ENCODE measurements at places on chromosomes 6 and 20.

DNA sequence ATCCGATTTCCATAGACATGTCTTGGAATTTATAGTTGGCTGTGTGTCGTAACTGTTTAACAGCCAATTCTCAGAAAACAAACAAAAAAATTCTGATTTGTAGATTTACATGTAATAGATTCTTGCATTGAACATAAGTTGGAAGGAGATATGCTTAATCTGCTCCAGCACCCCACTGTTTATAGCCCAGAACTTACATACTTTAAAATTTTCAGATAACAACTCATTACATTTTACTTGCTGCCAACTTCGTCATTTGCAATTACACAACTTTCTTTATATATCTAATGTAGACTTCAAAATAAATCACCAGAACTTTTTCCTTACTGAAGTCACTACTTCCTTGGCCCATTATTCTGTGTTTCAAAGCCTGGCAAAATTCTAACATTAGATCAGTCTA, 472.3 kb upstream of the EYS start:
- DNase-seq, result no peak

GRCh38 chr6:113416170-113416569, 441.0 kb upstream of the MARCKS start:
- DNase-seq, result no peak

DNA sequence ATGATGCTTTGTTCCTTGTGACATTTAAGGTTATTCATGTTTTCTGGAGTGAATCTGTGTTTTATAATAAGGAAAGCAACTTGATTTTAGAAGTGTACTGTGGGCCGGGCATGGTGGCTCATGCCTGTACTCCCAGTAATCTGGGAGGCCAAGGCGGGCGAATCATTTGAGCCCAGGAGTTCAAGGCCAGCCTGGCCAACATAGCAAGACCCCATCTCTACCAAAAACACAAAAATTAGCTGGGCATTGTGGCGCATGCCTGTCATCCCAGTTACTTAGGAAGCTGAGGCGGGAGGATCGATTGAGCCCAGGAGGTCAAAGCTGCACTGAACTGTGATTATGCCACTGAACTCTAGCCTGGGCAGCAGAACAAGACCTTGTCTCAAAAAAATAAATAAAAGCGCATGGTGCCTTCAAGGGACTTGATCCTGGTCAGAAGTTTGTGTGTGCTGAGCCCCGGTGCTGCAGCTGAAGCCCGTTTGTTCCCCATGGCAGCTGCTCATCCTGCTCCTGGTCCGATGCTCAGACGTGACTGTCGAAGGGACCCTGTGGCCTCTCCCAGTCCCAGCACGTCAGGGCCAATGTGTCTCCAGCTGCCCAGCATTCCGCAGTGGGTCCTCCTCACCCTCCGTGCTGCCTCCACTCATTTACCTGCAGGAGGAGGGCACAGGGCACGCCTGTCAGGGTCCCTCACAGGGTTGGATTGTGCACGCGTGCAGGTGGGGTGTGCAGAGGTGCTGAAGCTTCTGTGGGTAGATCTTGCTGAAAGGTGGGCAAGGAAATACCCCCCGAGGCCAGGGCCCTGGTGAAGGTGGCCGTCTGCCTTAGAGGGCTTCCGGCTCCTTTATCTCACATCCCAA, 18.3 kb downstream of the ENTPD6 start:
- DNase-seq, result no peak

- no peak for DNase-seq
Observed at GRCh38 chr6:157762636-157763035, 60.4 kb upstream of the SNX9 start.

GRCh38 chr6:125789576-125790357, 993 bp upstream of the NCOA7 start:
- DNase-seq, result peak; percentile 33

- DNase-seq, result no peak
Observed at GRCh38 chr6:71349395-71349794, 60.8 kb downstream of the OGFRL1 start.

DNA sequence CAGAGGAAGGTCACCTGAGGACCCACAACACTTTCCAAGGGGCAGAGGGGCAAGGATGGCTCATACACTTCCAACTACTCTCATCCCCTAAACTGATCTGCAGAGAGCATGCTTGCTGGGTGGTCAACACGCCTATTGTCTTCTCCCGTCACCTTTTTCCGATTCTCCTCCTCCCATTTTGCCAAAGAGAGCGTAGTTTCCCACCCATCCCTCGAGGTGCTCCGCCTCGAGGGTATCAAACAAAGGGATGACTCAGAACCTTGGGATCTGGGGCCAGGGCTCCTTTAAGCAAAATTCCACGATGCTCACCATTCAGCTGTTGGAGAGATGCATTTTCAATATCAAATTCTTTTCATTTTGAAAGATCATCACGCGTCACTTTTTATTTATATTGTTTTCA, 507.5 kb upstream of the SULF2 start:
- no peak for DNase-seq

DNA sequence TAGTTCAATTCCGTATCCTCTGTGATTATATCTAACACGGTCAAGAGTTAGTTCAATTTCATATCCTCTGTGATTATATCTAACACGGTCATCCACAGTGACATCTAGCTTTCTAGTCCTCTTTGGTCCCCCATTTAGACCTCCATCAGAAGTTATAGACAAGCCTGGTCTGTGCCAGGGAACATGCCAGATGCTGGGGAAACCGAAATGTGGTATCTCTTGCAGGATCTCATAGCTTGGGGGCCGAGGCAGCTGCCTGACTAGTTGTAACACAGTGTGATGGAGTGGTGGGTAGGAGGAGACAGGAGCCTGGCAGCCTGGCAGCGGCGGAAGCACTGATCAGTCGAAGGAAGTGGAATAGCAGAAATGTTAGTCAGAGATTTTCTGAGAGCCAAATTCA, 13.8 kb upstream of the SMOC2 start:
- no peak for DNase-seq

DNA sequence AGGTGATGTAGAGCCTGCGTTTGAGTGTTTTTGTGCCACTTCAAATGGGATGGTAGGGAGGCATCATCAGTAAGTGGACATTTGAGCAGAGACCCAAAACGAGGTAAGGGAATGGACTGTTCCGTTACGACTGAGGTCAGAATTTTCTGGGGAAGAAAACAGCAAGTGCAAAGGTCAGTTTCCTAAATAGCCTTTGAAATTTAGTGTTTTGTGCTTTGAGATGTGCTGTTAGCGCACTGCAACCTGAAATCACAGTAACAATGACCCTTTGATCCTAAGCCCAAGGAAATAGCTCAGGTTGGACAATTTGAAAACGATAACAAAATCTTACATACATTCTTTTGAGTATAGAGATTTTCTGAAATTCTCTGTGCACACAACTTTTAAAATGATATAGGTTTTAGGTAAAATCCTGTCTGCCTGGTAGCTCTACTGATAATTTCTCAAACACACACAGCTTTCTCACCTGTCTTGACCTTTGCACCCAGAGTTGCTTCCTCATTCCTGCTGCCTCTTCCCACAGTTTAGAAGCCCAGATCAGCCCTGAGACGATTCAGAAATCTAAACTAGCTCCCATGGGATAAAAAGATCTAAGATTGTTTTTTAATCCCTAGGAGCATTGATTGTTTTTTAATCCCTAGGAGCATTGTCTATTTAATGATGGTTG, 22.1 kb downstream of the DCBLD1 start:
- no peak for DNase-seq

GRCh38 chr20:31666258-31667042, 28.7 kb downstream of the COX4I2 start:
- no peak for DNase-seq

GRCh38 chr20:37337208-37337991, 8.5 kb upstream of the SRC start:
- DNase-seq, result no peak

- DNase-seq, result no peak
Observed at GRCh38 chr6:17585766-17586490, 14.2 kb upstream of the FAM8A1 start.

- DNase-seq, result no peak
Observed at GRCh38 chr6:100775667-100776066, 105.5 kb downstream of the ASCC3 start.

- no peak for DNase-seq
Observed at GRCh38 chr6:63441266-63441956, 121.6 kb upstream of the LGSN start.

GRCh38 chr6:43302126-43302525, 4.1 kb downstream of the SLC22A7 start:
- DNase-seq, result no peak

GRCh38 chr6:38773338-38773737, 58.2 kb downstream of the DNAH8 start:
- DNase-seq, result peak; percentile 23

Data from stimulated activated CD4-positive, alpha-beta T cell treated with anti-CD3 and anti-CD28 coated beads, Interleukin-4, amount 100 ng/mL, for 48 hours (primary cell).